ENCODE measurements at places on chromosomes 3 and 15.

DNA sequence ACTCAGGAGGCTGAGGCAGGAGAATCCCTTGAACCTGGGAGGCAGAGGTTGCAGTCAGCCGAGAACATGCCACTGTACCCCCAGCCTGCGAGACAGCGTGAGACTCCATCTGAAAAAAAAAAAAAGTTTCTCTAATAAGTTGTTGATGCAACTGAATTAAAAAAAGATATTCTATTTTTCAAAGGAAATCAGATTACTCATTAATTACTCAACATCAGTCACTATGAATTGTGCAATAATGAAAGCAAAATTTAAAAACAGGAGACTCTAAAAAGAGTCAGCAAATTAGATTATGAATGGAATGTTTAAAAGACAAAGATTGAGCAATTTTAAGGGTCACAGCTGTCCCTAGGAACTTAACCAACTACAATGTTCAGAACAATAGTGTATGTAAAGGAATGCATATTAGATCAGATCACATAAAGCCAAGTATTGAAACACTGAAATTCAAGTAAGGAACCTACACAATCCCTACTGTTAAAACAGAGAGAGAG, 60.2 kb upstream of the SLC4A7 start:
- peak; percentile 92 for DNase-seq

GRCh38 chr3:9595877-9596276, 42.3 kb upstream of the LHFPL4 start:
- no peak for DNase-seq

DNA sequence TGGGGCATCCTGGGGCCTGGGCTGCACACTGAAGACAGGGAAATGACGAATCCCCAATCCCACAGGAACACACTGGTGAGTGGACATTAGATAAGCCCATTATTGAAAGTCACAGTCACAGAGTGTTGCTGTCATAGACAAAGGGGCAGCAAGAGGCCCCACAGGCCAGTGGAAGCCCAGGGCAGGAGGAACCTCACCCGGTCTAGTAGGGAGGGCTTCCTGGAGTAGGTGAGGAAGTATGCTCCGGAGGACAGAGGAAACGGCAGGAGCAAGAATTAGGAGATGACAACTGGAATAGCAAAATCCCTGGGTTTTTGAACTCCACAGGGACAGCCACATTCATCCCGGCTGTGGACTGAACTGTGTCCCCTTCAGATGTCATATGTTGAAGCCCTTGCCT, 101.2 kb downstream of the TPRA1 start:
- no peak for DNase-seq

DNA sequence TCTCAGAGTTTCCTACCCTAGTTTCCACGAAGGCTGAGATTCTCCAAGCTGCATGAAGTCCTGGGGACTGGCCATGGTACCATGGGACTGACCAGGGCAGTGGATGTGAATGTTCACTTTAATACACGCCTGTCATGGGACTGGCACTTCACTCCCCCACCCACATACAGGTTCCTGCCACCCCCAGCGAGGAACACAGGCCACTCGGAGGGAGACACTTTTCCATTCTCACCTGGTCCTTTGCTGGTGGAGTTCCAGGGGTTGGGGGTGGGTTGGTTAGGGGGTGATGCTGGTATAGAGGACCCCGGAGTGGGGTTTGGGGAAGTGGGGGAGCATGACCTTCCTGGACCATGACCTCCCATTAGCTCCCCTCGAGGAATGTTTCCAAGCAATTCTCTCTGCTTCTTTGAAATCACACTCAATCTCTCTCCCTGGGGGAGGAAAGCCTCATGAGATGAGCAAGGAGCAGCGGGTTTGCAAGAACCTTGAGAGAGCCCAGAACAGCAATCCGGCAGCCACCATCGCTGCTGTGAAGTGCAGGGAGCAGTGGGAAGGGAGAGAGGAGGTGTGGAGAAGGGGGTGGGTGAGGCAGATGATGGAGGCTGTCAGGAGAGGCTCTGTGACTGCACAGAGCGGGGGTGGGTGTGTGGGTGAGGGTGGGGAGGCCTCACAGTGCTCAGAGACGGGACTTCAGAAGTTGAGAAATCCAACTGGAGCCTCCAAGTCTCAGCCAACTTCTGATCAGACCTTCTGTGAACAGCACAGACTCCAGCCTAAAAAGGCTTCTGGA, 69.7 kb downstream of the ADCY5 start:
- DNase-seq, result no peak
